ENCODE measurements at places on chromosomes 5 and 9.

DNA sequence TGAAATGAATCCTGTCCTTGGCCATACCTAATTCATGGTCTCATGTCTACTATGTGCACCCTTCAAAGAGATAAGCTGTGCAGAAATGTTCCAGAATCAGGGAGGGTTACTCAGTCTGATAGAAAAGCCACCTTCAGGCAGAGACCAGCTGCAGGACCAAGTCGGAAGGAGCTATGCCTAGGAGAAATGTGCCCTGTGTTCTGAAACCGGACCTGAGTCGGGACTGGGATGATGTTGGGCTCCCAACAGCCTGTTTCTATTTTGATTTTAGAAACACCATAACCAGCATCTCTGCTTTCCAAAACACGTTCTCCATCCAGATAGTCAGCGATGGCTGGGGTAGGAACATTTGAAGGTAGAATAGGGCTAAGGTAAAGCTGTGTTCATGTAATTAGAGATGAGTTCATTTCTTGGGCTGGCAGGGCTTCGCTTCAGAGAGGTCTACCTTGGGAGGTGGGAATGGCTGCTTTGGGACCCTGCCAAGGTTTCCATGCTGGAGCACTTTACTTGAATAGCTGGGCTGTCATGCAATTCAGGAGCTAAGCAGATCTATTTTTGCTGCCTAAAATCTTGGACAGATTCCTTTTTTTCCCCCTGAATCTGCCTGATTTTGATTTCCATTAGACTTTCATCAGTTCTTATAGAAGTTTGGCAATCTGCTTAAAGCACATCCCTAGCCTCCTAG, 2.8 kb downstream of the ADCY2 start:
- no peak for DNase-seq

- peak; percentile 26 for DNase-seq
Measured at GRCh38 chr9:108885643-108886348, 23.7 kb downstream of the ACTL7A start.

DNA sequence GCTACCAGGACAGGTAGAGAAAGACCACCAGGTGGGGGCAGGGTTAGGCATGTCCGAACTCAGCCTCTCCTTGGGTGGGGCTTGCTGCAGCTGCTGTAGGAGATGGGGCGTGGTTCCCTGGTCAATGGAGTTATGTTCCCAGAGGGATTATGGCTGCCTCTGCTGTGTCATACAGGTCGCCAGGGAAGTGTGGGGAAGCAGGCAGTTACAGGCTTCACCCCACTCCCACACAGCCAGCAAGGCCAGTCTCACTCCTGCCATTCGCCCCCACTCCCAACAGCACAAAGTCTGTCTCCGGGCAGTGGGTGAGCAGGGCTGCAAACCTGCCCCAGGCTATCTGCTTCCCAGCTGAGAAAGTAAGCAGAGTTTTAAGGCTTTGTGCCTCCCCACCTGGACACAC, 20.0 kb upstream of the CEP72 start:
- DNase-seq = no peak

DNA sequence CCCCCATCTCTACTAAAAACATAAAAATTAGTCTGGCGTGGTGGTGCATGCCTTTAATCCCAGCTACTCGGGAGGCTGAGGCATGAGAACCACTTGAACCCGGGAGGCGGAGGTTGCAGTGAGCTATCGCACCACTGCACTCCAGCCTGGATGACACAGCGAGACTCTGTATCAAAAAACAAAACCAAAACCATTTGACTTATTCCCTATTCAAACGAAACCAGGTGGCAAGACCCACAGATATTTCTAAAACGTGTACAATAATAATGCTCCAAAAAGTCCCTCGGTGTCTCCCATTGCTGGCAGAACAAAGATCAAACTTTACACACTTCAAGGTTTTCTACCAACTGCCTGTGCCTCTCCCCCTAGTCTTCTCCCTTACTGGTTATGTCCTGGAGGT, 29.8 kb downstream of the HMGCR start:
- no peak for DNase-seq

DNA sequence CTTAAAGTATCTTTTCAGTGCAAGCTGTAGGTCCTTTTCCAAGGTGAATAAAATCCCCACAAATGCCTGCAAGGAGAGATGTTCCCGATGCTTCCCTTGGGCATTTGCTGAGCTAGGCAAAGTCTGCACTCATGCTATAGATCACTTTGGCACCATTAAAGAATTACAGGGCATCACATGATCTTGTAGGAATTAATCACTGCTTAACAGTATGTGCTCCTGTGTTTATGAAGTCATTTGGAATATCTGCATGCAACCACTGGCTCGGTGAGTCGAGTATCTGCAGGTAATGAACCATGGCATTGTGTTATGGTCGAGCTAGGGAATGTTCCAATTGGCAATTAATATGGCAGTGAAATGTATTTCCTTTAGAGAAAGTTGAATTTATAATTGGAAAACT, 615.1 kb downstream of the TLE1 start:
- DNase-seq = no peak

- DNase-seq = no peak
Measured at GRCh38 chr9:37415011-37415719, 7.3 kb upstream of the GRHPR start.

DNA sequence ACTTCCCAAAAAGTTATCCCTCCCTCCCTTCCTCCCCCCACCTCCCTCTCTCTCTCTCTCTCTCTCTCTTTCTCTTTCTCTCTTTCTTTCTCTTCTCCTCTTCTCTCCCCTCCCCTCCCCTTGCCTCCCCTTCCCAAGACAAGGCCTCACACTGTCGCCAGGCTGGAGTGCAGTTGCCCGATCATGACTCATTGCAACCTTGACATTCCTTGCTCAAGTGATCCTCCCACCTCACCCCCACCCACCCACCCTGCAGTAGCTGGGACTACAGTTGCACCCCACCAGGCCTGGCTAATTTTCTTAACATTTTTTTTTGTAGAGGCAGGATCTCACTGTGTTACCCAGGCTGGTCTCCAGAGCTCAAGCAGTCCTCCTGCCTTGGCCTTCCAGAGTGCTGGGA, 32.8 kb downstream of the VPS13A start:
- no peak for DNase-seq

DNA sequence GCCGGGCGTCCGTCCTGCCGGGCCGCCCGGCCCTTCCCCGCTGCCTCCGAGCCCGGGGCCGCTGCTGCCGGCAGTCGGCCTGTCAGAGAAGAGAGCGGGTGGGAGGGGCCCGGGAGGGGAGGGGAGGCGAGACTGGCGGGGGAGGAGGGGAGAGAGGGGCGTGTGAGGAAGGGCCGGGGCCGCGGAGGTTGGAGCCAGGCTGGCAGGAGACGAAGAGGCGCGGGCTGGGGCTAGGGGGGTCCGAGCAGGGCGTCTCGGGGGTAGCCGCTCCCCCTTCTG, 570 bp downstream of the CREBRF start:
- DNase-seq = no peak

- DNase-seq = no peak
Measured at GRCh38 chr5:68319706-68320412, 104.3 kb downstream of the PIK3R1 start.

GRCh38 chr5:134626369-134627014, 6.1 kb downstream of the SAR1B start:
- no peak for DNase-seq

Measured in T-helper 2 cell (primary cell).